CD4-positive, alpha-beta T cell treated with Interleukin-15 for 1 hour (primary cell): ENCODE measurements at places on chromosomes 2 and 18.

- no peak for DNase-seq
Observed at GRCh38 chr2:45169339-45170190, 160.3 kb upstream of the SIX2 start.

GRCh38 chr2:43854671-43855070 lies 15.9 kb downstream of the ABCG8 start:
- no peak for DNase-seq

GRCh38 chr2:119760956-119761275 lies 1.2 kb downstream of the PTPN4 start:
- DNase-seq = no peak

- DNase-seq = no peak
Observed at GRCh38 chr2:54767921-54768320, 44.5 kb downstream of the EML6 start.

GRCh38 chr2:105421053-105421452 lies 22.2 kb upstream of the FHL2 start:
- DNase-seq = no peak

- DNase-seq = no peak
Observed at GRCh38 chr2:171323971-171324528, 109.7 kb downstream of the METTL8 start.

DNA sequence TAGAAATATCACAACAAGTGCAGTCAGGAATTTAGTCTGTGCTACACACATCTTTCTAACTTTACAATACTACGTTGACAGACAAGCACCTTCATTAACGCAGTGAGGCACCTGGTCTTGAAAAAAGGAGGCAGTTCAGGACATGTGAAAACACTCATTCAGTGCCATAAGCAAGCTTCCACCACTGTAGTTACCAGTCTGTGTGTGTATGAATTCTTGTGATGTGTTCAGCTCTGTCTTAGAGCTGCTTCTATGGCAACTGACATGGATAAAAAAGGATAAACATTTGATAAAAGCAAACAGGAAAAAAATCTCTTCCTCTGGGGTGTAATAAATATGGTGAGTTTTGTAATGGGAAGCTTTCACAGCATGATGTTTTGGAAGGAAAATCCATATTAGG lies 623.8 kb upstream of the NXPH2 start:
- DNase-seq = no peak

- no peak for DNase-seq
Observed at GRCh38 chr2:127208313-127208712, 11.8 kb downstream of the CYP27C1 start.

DNA sequence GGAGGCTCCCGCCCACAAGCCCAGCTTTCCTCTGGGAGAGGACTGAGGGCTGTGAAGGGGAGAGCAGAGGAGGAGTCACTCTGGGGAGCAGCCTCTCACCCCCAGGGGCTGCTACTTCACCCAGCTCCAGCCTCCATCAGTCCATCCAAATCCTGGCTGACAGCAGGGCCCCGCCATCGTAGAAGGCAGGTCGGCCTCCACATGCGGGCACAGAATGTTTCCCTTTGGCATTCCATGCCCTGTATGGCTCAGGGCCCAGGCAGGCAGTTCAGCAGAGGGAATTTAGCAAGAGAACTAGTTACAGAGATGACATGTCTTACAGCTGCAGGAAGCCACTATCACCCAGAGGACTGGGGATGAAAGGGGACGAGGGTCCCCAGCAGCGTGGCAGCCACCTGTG lies 6.4 kb upstream of the ODC1 start:
- DNase-seq = no peak

- no peak for DNase-seq
Observed at GRCh38 chr2:135893374-135893794, 17.1 kb upstream of the MCM6 start.

DNA sequence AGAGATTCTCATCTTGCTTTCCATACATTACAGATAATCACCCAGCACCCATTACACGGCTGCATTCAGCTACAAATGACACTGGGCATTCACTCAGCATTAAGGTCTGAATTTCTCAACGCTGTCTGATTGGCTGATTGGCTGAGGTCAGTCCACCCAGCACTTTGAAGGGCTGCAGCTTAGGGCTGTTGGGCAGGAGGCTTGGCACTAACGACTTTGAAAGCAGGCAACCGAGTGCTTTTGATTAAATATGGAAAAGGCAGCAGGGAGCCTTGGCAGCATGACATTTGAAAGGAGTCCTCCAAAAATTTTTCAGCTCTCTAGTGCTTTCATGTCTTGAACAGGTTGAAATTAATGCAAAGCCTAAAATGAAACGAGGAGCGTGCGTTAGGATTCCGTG lies 253.0 kb downstream of the DCDC2C start:
- no peak for DNase-seq

- DNase-seq = no peak
Observed at GRCh38 chr18:25759111-25759510, 331.3 kb downstream of the SS18 start.

DNA sequence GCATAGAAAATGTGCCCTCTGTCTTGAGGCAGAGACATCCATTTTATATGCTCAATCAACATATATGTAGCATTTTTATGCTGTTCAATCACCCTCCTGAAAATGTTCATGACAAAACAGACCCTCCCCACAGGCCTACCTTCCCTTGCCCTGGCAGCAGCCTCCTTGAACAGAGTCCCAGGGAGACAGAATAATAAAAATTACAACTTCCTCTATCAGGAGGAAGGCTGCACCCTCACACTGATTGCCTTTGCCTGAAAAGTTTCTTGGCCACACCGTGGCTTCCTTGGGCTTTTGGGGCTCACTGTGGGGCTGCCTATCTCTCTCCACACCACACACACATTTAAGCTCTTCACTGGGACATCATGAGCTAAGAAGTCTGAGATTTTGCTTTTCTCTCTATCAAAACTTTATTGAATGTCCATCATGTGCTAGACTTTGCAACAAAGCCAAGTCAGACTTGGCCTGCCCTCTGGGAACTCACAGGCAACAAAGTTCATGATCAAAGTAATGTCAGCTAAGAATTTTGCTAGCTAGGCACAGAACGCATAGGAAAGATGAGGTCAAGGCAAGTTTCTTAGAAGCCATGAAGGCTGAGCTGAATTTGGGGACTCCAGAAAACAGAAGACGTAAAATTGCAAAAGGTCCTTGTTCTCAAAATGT lies 101.6 kb downstream of the BCL2L11 start:
- no peak for DNase-seq

- DNase-seq = no peak
Observed at GRCh38 chr2:9256570-9257043, 50.0 kb downstream of the ASAP2 start.

DNA sequence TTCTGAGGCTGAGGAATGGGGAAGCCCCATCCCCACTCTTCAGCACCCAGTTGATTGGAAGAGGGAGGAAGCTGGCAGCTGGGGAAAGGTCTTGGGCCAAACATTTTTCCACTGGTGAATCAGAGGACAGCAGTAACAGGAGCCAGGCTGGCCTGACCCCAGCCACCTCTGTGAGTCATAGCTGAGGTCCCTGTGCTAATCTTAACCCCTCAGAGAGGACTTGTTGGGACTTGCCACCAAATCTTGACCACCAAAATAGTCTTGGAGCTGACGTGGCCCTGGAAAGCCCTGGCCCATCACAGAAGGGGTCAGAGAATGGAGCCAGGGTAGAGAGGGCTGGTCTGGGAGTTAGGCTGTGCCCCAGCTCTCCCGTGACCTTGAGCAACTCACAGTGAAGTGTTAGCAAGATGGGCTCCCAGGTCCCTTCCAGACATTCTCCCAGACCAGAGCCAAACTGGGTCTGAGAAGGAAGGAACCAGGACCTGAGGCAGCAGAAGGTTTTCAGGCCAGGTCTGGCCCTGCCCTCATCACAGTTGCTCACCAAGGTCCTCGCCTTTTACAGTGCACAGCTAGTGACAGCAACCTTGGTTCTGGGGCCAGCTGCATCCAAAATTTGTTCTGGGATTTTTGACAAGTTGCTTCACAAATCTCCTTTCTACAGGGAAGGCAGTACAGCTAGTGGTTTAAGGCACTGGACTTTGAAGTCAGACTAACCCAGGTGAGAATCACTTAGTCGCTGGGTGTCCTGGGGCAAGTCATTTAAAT lies 266.6 kb downstream of the CYP26B1 start:
- DNase-seq = no peak

DNA sequence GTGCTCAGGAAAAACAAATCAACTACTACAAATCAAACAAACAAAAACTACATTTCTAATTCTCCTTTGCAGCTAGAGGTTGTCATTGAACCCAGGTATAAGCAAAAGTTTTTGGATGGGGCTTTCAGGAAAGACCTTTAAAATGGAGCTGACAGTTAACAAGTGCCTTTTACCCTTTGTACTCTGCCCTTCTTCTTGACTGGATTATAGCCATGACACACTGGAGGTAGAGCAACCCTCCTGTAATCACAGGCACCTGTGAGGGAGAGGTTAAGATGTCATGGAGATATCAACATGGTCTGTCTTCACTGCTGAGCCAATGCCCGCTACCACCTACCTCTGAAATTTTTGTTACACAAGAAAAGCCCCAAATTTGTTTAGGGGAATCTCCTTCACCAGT lies 100.0 kb upstream of the GLS start:
- no peak for DNase-seq

DNA sequence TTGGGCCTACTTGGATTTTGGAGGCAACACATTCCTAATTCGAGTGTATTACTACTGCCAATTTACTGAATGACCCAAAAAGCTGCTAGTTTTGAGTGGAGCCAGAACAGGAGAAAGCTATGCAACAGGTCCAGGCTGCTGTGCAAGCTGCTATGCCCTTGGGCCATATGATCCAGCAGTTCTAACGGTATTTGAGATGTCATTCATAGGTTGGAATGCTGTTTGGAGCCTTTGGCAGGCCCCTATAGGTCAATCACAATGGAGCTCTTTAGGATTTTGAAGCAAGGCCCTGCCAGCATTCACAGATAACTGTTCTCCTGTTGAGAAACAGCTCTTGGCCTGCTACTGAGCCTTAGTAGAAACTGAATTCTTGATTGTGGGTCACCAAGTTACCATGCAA lies 368.7 kb downstream of the CDH19 start:
- DNase-seq = no peak

- no peak for DNase-seq
Observed at GRCh38 chr2:171346723-171347557, 86.8 kb downstream of the METTL8 start.

DNA sequence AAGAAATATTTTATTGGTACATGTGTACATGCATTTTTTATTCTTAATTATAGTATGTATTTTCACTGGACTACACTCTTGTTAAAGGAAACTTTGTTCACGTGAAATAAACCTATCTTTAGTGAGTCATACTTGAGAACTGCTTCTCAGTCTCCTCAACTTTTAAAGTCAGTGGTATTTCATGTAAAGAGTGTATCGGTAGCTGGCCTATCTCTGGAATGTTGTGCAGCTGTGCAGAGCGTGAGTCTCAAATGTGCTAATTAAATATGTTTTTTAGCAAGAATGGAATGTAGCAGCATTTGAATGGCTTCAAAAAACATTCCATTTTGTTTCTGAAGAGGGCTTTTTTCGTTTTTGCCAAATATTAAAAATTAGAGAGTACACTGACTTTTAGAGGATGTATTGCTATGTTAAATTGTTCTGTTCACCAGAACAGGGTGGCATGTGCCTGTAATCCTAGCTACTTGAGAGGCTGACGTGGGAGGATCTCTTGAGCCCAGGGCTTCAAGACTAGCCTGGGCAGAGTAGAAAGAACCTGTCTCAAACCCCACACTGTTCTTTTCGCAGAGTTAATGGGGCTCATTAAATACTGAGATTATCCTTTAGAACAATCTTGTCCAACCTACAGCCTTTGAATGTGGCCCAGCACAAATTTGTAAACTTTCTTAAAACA lies 14.3 kb downstream of the SPTBN1 start:
- no peak for DNase-seq

DNA sequence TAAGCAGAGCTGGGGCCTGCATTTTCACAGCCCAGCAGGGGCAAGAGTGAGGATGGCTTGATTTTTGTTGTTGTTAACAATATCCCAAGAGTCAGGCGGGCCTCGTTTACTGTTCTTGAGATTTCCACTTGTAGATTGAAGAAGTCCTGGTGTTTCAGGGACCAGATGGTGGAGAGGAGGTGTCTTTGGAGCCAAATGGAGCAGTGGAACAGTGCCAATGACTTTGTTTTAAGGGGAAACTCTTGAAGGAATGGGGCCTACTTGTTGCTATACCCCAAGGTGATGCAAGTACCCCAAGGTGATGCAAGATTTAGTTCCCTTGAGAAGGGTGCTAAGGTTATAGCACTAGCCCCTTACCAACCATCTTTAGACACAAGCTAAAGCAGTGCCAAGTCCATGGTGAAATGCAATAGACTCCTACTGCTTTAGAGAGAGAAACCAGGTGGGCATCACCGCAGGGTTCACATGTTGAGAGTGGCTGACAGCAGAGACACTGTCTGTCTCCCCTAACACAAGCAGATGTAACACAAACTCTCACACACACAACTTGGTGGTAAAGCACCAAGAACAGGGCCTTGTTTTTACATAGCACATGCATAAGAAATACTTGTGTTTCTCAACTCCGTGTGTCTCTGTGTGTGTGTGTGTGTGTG lies 44.0 kb downstream of the HK2 start:
- no peak for DNase-seq

DNA sequence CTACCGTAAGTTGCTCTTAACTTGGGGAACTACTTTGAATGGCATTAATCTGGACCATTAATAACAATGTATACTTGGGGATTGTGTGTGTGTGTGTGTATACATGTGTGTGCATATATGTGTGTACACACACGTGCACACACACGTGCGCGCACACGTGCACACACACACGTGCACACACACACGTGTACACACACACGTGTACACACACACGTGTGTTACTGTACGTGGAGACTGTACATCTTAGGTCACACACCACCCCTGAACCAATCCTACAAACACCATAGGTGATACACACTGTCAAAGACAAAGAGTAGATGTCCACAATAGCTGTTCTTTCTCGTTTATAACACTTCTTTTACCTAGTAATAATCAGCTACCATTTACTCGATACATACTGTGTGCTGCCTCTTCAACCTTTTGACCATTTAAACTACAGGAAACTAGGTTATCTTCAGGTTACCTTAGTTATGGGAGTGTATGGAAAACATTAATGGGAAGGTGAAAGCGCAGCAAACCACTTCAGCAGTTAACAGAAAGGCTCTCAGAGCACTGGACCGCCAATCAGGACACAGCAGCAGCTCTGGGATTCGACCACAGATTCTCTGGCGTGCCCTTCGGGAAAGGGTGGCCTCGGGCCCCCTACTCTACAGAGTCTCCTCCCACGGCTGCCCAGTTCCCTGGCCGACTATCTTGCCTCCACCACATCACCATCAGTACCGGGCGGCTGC lies 894 bp upstream of the GCC2 start:
- no peak for DNase-seq

DNA sequence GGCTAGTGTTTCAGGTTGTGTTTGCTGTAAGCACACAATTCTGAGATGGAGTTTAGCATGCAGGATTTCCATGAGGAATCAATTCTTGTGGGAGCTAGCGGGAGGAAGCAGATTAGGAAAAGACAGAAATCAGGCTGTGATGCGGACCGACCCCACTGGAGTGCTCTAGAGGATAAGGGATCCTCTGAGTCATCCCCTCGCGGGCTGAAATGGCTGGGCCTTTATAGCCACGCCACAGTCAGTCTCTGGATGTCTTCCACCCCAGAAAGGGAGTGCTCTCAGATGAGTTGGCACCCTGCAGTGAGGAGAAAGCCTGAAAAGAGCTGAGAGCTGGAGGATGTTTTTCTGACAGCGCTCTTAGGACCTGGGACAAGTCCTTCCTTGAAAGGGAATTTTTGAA lies 102.4 kb downstream of the GALNT3 start:
- DNase-seq = no peak

GRCh38 chr2:194672994-194673393 lies 984.0 kb upstream of the SLC39A10 start:
- DNase-seq = no peak

GRCh38 chr2:3683748-3684454 lies 19.5 kb upstream of the DCDC2C start:
- DNase-seq = no peak

- no peak for DNase-seq
Observed at GRCh38 chr18:48295586-48296311, 113.4 kb downstream of the ZBTB7C start.
